ENCODE measurements at places on chromosomes 11 and 22.
A peak's percentile ranks its signal among the peaks of the same experiment; 100 is the strongest.

DNA sequence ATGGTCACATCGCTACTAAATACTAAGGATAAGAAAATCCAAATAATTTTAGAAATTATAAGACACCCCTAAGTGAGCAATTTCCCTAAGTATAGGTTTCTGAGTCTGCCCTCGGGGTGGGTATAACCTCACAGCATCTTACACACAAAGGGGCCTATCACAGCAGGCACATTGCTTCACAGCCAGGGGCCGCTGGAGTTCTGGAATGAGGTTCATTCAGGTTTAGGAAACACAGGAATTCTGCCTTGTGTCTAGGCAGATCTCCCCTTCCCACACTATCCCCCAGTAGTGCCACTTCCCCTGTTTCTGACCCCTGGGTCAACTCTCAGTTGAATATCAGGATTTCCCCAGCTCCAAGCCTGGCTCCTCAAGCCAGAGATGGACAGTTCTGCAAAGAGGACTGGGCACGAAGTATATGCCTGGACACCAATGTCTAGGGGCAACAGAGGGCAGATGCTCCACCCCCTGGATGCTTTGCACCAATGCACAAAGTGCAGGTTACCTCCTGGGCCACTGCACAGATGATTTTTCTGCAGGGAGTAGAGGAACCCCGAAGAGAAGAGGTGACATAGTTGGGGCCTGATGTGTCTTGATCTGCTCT, 11.4 kb downstream of the TUBA8 start:
- no peak for DNase-seq

- peak; percentile 25 for DNase-seq
These were observed 14.0 kb downstream of the C11orf42 start for GRCh38 chr11:6219359-6219758.

DNA sequence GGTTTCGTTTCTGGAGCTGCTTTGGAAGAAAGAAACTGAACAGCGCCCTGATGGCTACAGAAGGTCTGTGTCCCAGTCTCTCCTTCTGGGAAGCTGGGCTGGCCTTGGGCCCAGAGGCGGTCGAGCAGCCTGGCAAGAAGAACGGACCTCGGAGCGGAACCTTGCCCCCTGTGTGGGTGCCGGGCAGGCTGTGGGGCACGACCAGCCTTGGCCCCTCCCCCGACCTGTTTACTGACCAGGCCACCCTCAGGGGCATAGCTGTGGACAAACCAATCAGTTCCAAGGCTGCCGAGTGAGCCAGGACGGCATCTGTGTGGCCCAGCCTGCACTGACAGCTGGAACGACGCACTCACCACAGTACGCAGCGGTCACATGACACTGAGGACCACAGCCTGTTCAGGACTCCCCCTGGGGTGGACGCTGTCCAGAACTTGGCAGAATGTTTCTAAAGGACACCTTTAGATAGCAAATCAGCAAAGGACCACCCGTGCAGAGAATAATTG, 7.2 kb downstream of the PIM3 start:
- peak; percentile 61 for DNase-seq

DNA sequence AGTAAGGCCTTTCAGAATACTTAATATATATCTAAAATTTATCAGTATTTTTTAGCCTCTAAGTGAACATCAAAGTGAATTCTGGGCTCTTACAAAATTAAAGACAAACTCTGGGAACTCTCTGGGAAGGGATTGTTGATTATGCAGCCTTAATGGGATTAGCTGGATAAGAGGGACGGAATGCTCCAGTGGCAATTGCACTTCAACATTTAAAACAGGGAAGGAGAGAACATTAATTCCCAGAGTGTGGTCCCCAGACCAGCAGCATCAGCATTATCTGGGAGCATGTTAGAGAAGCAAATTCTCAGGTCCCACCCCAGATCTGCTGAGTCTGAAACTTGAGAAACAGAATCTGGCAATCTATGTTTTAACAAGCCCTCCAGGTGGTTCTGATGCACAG, 46.5 kb downstream of the POLD3 start:
- DNase-seq, result no peak

- no peak for DNase-seq
These were observed 114.9 kb upstream of the ALX4 start for GRCh38 chr11:44424841-44425240.
